ENCODE measurements at places on chromosomes 12 and 14.

GRCh38 chr14:85947461-85948139 lies 417.7 kb downstream of the FLRT2 start:
- no peak for DNase-seq

DNA sequence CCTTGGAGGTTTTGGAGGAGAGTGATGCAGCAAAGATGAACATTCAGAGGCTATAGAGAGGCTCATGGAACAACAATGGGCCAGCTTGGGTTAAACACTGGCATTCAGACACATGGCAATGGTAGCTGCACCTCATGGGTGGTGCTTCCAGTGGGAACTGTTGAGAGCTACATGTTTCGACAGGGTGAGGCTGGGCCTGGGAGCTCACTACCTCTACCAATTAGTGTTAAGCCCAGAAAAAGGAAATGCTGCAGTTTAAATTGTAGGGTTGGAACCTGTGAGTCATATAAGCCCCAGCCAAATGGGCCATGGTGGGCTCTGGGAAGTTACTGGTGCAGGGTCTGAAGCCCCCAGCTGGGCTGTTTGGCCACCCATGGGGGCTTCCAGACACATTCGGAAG lies 279.7 kb downstream of the ZFP36L1 start:
- no peak for DNase-seq

DNA sequence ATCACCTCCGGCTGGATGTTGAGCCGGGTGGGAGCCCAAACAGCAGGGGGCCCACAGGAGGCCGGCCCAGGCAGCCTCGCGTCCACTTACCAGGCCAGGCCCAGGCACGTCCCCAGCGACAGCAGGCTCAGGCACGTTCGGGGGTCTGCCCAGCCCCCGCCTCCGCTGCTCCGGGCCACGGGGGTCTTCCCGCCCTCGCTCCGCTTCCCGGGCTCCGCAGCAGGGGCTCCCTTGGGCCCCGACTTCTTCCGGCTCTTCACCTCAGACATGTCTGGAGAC lies 216 bp downstream of the IKBIP start:
- DNase-seq, result no peak

- no peak for DNase-seq
These were observed 8.0 kb upstream of the OR5AU1 start for GRCh38 chr14:21163871-21164291.

DNA sequence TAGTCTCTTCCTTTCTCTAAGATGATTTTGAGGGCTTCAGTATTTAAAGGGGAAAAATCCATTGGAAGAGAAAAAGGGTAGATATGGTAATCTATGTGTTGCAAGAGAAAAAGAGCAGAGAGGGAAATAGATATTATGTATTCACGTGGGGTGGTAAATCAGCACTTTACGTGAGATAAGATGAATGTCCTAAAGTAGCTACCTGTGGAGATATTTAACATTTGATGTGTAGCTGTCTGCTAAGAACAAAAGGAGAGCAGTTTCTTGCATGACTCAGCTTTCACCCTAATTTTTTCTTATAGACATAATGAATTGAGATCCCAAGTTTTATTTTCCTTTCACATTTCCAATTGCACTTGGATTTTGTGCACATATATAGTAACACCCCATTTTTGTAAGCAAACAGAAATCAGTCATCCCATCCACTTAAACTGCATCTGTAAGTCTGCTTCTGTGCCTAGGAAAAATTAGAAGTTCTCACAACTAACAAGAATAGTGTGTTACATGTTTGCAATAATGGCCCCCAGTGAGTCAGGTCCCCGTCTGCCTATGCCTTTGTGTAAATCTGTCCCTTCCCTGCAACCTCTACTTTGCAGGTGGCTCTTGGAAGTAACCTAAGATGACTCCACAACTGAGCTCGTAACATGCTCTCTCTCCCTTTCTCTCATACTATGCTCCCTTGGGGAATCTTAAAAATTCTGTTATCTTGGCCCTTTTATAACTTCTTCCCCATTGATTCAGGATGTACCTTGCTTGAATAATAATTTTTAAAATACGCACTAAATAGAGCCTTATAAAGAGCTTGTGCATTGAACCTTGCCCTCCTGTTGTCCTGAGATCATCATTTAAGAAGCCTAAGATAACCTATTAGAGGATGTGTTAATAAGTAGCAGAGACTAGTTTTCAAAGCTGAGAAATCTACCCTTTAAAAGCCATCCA lies 3.7 kb downstream of the TMTC3 start:
- DNase-seq, result no peak

DNA sequence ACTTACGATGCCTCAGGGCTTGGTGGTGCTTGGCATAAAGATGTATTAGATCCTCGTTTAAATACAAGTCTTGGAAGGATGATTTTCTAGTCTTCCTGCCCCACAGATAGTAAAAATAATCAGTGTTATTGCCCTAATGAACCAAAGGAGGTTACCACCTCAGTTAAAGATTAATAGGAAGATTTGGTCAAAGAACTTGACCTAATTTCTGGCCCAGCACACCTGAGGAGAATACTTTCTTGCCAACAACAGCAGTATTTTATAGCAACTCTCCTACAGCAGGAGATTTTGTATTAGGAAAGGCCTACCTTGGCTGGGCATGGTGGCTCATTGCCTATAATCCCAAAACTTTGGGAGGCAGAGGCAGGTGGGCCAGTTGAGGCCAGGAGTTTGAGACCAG lies 31.6 kb downstream of the CSRP2 start:
- no peak for DNase-seq

- DNase-seq, result no peak
These were observed 60.4 kb downstream of the SLC15A4 start for GRCh38 chr12:128763395-128763794.

- DNase-seq, result no peak
These were observed 255.8 kb downstream of the TMTC2 start for GRCh38 chr12:82942521-82942920.

DNA sequence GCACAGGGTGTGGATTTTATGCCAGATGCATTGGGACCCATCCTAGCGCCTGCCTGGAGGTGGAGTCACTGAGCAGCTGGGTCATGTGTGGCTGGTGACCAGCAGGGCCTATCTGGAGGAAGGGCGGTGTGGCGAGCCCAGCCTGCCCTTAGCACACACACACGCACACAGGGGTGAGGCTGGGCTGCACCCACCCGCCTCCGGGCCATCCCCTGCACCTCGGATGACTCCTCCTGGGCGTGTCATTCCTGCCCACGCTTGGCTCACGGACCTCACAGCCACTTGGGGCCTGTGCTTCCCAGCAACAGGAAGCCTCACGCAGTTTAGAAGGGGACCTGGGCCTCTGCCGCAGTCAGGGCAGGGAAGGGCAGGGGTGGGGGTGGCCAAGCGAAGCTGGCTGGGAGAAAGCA lies 36.2 kb upstream of the FZD10 start:
- DNase-seq, result no peak

- no peak for DNase-seq
These were observed 205.5 kb downstream of the CHST11 start for GRCh38 chr12:104662203-104662602.
